ENCODE measurements at places on chromosomes 2 and 18. TPM values are rescaled to one million over a fixed set of nuclear protein-coding genes. Genes with fewer than 3 reads are reported as not detected.

- no peaks in the 10 kb centered on the region for H3K27me3 ChIP-seq
- no peaks in the 10 kb centered on the region for H3K36me3 ChIP-seq
- no peak overlapping the region for H3K4me3 ChIP-seq
- H3K27ac ChIP-seq: peak overlapping the region; percentile 78
- H3K4me1 ChIP-seq: peaks cover 51% of the 10 kb centered on the region
Observed at GRCh38 chr2:47870641-47871540, 35.4 kb downstream of the FBXO11 start.

- H3K27me3 ChIP-seq: no peaks in the 10 kb centered on the region
- peak overlapping the region; percentile 78 for H3K27ac ChIP-seq
- no peaks in the 10 kb centered on the region for H3K36me3 ChIP-seq
- H3K4me1 ChIP-seq: no peaks in the 10 kb centered on the region
- no peak for DNase-seq
Observed at GRCh38 chr2:95386031-95386430, 16.5 kb upstream of the FAHD2A start.

CCDC85A gene
- total RNA-seq: 0.16 TPM

ABCA12 gene
- total RNA-seq: 0.12 TPM

- no peak for DNase-seq
- peaks cover 28% of the 10 kb centered on the region for H3K36me3 ChIP-seq
- H3K27ac ChIP-seq: no peak overlapping the region
- H3K4me3 ChIP-seq: no peak overlapping the region
- H3K4me1 ChIP-seq: no peaks in the 10 kb centered on the region
- H3K27me3 ChIP-seq: no peaks in the 10 kb centered on the region
Observed at GRCh38 chr2:190973726-190974628, 40.0 kb downstream of the STAT1 start.

PGAP1 gene
- total RNA-seq: 45.1 TPM

- no peaks in the 10 kb centered on the region for H3K27me3 ChIP-seq
- H3K27ac ChIP-seq: no peak overlapping the region
- peaks cover 5% of the 10 kb centered on the region for H3K4me1 ChIP-seq
- no peak overlapping the region for H3K4me3 ChIP-seq
- no peaks in the 10 kb centered on the region for H3K36me3 ChIP-seq
Observed at GRCh38 chr2:158948964-158949699, 19.3 kb upstream of the TANC1 start.

DNA sequence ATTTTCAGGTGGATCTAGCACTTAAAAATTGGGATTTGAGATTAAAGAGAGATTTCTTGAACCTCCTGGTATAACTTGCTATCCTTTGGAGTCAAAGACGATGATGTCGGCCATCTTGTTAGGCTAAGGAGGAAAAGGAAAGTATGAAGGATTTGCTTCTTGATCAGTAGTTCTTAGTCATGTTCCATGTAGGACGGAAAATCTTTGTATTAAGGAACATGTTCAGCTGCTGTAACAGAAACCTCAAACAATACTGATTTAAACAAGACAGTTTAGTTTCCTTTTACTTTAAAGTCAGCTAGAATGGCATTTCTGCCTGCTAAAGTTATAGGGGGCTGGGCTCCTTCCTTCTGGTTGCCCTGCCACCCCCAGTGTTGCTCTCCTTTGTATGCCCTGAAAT is 56.4 kb upstream of the MGAT5 start:
- peaks cover 6% of the 10 kb centered on the region for H3K4me1 ChIP-seq
- no peak for DNase-seq
- H3K4me3 ChIP-seq: no peak overlapping the region
- no peak overlapping the region for H3K27ac ChIP-seq
- H3K27me3 ChIP-seq: no peaks in the 10 kb centered on the region

GRCh38 chr2:169961911-169962310 is 134.7 kb downstream of the UBR3 start:
- H3K36me3 ChIP-seq: peaks cover 14% of the 10 kb centered on the region
- H3K4me3 ChIP-seq: no peak overlapping the region
- no peak for DNase-seq
- no peak overlapping the region for H3K27ac ChIP-seq
- no peaks in the 10 kb centered on the region for H3K27me3 ChIP-seq

Data from neural crest cell (in vitro differentiated cells).